Bronchial epithelial cell (primary cell): ENCODE measurements at places on chromosomes 7 and 10.

GRCh38 chr10:670990-671389, 18.5 kb downstream of the DIP2C start:
- no peak for DNase-seq

GRCh38 chr10:12568391-12569009, 219.2 kb downstream of the CAMK1D start:
- no peak for DNase-seq

- DNase-seq = peak; percentile 70
These were observed 75.5 kb upstream of the CAPZA2 start for GRCh38 chr7:116786791-116787443.

DNA sequence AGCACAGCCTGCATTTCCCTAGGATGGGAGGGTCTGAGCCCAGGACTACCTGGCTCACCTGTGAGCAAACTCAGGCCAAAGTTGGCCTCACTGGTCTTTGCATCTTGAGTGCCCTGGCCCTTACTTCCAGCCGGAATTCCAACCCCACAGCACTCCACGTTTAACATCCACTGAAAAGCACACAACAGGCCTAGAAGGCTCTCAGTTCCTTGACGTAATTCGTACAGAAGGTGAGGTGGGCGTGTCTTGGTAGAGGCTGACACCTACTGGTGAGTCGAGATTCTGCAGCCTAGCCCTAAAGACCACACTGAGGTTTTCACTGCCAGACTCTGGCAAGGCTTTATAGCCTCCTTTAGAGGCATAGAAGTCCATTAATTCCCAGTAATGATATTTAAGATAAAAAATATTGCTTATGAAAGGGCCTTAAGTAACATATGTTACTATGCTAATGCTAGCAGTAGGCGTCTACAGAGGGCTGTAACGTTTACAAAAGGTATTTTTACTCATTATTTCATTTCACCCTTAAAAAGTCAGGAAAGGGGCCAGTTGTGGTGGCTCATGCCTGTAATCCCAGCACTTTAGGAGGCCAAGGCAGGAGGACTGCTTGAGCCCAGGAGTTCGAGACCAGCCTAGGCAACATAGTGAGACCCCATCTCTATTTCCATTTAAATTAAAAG, 95.8 kb downstream of the HIP1 start:
- peak; percentile 68 for DNase-seq

- no peak for DNase-seq
These were observed 3.4 kb downstream of the MMRN2 start for GRCh38 chr10:86953747-86954680.

- DNase-seq = no peak
These were observed 22.4 kb upstream of the SMC3 start for GRCh38 chr10:110544958-110545537.

DNA sequence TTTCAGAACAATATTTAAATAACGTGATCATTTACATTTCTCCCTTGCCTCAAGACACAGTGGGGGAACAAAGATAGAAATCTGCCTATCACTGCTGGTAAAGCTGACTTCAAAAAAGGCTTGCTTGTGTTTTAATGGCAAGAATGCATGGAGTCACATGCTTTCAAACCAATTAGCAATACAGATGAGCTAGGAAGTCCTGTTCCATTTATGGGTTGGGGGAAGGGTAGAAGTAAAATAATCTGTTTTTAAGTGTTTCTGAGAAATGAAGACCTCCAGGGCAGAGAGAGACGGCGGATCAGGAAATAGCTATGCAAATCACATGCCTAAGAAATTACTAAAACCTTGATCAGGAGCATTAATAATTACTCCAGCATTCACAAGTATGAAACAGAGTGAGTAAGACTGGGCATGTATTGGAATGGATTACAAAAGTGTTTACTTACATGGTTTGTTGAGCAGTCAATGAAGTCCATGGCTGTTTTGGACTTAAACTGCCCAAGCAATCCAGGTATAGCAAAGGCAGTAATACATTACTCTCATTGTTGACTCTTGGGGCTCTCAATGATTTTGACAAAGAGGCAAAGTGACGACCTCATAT, 142.0 kb downstream of the ARID5B start:
- peak; percentile 92 for DNase-seq

DNA sequence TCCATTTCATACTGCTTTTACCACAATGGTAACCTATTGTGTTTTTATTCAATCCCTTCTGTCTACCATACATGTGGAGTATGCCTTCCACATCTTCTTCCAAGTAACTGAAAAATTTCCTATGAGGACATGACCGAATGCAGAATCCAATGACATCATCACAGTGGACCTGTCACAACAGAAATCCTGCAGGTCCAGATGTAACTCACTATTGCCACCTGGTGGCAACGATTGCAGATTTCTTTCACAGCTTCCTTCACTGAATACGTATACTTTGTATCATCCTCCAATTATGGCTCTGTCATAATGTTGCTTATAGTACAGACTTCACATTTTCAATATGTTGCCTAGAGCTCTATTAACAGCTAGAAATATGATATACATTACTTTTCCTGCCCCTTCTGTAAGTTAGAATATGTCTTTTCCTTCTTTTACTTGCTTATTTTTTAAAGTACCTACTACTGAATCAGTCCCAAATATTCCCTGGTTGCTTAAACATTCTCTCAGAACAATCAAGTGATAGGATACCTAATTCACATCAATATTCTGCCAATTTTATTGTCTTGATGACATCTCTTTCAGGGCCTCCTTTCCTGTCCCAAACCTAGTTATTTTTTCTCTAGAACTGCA, 45.4 kb downstream of the SLC13A1 start:
- peak; percentile 91 for DNase-seq

GRCh38 chr10:93152136-93152535, 78.4 kb downstream of the CYP26A1 start:
- DNase-seq = peak; percentile 36

DNA sequence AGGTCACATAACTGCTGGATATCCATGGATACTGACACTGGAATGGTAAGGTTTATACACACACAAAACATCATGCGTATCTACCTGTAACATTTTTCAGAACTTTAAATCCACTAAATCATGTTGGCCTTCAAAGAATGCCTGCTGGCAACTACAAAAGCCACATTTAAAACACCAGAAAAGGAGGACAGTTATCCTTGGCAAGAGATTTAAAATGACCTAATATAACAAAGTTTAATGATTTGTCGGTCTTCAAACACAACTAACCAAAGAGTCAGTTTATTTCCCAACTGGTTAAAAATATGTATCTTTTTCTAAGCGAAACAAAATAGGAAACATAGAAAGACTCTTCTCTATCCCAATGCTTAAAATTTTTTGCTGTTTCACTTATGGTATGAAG, 24.0 kb downstream of the WAPL start:
- no peak for DNase-seq

- no peak for DNase-seq
These were observed 317.1 kb upstream of the NPVF start for GRCh38 chr7:25545124-25546008.

- DNase-seq = no peak
These were observed 38.6 kb upstream of the CNPY1 start for GRCh38 chr7:155584763-155585531.
